ENCODE measurements at places on chromosomes 3 and 15.

GRCh38 chr3:46301122-46301835, 52.6 kb upstream of the CCR2 start:
- DNase-seq: no peak

DNA sequence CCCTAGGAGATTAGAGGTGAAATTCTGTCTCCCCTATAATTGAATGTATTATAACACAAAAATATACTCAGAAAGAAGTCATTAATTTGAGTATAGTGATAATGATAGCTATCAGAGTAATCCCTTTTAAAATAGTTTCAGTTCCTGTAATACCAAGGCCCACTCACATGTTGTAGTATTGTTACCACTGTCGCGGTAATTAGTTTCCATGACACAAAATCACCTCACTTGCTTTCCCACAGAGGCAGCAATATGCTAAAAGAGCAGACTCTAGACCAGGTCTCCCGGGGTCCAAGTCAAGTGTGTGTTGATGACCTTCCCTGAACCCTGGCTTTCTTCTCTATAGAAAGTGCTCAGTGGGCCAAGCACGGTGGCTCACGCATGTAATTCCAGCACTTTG, 39.5 kb upstream of the NSMCE3 start:
- DNase-seq: no peak

GRCh38 chr3:122690096-122690495, 9.5 kb downstream of the PARP14 start:
- no peak for DNase-seq

DNA sequence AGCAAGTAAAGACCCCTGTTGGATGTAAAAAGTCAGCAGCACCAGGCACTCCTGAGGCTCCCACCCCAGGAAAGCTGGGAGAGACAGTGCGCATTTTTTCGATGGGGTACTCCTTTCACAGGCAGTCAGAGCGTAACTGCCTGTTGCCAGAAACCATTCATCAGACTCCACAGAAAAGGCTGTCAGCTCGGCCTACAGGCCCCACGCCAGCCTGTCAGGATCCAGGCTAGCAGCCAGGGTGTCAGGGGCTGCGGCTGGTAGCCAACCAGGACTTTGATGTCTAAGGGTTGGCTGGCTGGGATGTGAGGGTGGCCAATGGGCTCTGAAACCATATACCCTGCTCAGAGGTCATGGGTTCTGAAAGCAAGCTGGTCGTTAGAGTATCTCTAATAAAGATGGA, 164.5 kb downstream of the WNT5A start:
- no peak for DNase-seq

GRCh38 chr3:12964711-12965612, 108.3 kb downstream of the IQSEC1 start:
- no peak for DNase-seq

DNA sequence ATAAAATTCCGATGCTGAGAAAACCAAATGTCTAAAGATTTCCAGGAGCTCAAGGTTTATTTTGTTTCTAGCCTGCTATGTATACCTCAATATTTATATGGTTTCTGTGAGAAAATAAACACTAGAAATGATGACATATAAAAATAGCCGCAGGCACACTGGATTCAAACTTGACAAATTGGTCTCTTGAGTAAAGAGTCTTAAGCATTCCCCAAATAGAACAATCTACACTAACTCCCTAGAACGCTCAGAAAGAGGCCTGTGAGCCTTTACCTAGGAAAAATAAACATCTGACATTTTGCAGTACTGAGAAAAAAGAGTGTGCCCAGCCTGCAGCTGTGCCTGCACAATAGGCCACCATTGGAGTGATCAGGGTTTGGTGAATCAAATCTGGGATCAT, 75.2 kb downstream of the NEK10 start:
- no peak for DNase-seq

DNA sequence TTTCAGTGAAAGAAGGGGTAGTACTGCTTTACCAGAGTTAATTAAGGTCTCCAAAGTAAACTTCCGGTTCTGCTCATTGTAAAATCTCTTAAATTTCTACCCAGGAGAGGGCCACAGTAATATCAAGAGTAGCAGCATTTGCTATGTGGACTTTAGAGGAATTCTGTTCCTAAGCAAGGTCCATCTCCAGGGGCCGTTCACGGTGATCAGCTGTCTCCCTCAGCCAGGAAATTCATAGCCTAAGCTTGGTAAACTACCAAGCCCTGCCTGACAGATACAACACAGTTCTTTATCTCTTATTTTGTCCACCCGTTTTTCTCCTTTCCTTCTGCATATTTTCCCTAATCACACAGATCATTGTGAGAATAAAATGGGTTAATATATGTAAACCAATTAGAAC, 2.3 kb downstream of the DUT start:
- no peak for DNase-seq

- DNase-seq: no peak
Observed at GRCh38 chr15:60626051-60626450, 147.1 kb upstream of the ICE2 start.

- DNase-seq: no peak
Observed at GRCh38 chr3:149401926-149402310, 24.5 kb upstream of the TM4SF1 start.

DNA sequence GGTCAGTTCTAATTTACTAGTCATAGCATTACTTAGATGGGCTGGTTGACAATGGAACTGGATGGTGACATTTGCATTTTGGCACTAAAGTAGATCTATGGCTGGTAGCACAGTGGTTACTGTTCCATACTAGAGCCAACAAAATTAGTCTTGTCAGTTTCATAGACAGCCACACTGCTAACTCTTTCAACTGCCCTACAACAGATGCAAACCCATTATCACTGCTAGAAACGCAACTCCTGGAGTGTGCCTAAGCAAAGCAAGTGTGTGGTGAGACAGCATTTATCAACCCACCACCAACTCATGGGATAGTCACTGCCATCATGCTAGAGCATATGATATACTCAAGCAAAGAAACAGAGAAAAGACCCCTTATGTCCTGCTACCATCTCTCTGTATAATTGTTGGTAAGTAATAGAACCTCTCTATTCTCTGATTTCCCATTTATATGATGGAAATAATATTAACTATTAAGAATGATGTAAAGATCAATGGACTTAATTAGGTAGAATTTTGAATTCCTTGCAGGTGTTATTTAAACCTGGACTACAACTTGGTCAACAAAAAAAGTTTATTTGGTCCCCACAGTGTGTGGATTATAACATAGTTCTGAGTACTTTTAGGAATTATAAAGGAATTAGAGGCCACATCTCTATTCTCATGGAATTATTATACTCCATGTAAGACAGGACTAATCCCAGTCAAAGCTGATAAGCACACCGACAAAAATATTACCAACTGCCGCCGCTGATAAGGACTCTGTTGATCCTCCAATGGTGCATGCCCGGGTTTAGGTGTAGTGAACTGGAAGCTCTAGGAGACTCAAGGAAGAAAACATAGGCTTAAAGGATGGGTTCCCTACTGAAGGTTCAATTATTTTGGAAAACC, 19.9 kb upstream of the ABHD5 start:
- DNase-seq: no peak

DNA sequence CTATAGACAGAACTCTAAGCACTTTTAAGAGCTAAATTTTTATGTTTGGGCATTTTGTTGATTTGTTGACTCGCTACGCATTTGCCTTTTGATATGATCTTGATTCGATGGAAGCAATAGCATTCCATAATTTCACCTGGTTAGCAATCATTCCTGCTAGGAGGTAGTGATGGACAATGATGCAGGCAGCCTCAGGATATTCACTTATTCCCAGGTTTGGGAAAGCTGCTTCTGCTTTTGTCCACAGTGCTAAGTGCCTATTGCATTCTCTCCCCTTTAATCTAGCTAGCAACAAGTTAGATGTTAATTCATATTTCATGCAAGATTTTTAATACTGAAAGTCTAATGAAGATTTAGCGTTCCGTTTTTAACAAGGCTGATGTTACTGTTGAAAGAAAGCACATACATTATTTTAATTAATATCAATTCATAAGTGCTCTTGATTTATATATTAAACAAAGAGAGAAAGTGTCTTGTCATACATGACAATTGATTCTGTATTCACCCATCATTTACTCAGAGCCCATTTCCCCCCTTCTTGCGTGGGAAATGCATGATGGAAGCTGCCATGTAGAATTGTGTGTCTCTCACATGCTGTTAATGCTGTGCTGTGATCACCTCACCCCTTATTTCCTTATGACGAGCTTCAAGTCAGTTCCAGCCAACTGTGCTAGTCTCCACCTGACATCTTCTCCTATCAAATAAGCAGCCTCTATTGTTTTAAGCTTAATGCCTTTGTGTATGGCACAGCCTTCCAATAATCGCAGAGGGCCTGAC, 53.0 kb upstream of the TMCO5A start:
- DNase-seq: no peak

- DNase-seq: no peak
Observed at GRCh38 chr15:78634210-78635145, 6.5 kb downstream of the CHRNB4 start.

- DNase-seq: no peak
Observed at GRCh38 chr3:69016901-69017300, 3.4 kb upstream of the EOGT start.

DNA sequence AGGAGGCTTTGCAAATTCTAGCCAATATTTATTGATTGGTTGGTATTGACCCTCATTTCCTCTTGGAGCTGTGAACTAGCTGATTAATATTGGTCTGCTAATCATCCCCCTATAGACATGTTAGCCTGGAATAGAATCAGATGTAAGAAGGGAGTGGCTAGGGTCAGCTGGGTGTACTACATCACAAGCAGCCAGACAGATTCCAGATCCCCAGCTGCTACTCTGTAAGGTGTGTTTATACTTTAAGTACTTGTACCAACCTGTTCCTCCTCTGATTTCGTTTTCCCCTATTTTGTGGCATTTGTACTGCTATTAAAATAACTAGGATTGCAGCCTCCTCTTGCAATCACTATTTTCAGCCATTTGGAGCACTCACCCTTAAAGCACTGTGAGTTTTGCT, 49.9 kb downstream of the PARP15 start:
- DNase-seq: no peak

- no peak for DNase-seq
Observed at GRCh38 chr15:76575679-76576078, 239.1 kb downstream of the ISL2 start.

DNA sequence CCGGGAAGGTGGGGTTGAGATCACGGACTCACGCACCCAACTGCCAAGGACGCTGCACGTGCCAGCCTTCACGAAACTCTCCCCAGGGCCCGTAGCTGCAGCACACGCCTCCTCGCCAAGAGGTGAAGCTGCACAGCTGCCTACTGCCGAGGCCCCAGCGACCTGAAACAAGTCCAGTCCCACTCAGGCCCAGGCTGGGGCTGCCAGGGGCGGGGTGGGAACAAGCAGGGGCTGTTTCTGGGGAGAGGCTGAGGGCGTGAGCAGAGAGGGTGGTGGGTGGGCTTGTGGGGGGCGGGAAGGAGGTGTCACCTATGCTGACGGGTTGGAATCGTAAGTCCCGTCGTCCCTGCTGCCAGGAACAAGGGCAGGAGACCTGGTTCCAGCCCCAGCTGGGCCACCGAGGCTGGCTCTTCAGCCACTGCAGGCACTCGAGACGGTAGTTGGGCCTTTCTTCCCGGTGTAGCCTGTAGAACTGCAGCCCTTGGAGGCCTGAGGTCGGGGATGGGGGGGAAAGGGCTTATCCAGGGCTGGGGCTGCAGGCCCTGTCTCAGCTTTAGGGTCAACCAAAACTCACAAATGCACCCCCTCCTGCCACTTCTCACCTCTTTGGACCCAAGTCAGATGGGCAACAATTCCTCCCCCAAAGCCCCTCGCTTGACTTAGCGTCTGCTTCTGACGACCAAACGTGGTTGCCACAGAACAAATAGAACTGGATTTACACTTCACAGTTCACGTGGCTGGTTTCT, 44.4 kb downstream of the MUC20 start:
- DNase-seq: no peak

DNA sequence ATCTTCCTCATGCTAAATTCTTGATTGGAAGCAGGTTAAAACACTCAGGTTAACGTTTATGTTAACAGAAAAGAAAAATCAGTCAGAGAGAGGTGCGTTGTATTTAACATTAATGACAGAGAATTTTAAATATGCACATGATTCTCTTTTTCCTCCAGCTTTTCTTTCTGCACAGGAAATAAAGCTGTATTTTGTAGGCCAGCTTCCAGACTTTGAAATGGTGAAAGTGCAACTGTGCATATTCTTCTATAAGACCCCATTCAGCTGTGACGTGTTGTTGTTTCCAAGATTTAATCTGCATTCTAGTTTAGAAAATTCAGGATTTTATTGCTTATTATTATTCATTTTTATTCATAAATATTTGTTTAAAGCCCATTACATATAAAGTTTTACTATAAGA, 11.8 kb downstream of the MBNL1 start:
- DNase-seq: no peak

- DNase-seq: peak; percentile 6
Observed at GRCh38 chr3:16048435-16049318, 125.8 kb upstream of the GALNT15 start.

DNA sequence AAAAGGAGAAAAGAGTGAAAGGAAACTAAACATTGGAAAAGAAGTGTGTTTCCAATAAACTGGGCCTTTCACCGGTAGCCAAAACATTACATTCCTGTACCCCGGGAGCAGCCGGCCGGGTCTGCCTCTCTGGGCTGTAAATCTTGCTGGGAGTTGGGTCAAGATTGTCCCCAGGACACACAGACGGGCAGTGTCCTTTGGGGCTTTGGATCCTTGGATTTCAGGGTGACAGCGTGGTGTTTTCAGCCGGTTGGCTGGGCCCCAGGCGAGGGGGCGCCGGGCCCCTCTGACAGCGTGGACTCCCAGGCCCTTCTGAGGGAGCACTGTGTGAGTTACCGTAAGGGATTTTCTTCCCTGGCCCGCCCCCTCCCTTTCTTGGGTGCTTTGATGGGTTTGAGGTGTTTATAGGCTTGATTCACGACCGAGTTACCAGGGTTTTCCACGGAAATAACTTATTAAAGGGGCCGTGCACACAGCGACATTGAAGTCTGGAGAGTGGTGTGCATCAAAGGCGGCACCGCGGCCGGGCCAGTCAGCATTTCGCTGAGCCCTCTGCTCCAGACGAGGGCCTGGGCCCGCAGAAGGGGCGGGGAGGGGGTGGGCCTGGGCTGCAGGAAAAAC, 27.4 kb downstream of the SMAD6 start:
- DNase-seq: no peak

GRCh38 chr3:150150633-150151032, 179.9 kb upstream of the PFN2 start:
- no peak for DNase-seq

DNA sequence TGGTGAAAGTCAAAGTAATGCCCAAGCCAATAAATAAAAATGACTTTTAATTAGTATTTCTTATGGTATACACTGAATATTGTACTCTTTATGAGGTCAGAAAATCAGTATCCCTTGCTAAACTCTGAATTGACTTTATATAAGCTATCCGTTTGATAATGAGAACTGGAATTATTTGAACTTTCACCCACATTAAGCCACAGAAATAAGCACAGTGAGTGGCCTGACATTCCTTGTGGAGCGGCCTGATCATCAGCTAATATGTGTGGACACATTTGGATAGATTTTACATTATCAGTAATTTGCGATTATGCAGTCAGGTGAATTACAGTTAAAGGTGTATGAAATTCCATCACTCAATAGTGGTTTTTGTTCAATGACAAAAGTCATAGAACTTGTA, 136.0 kb upstream of the CBLB start:
- no peak for DNase-seq
